B cell (primary cell): ENCODE measurements at places on chromosomes 11 and 22.

DNA sequence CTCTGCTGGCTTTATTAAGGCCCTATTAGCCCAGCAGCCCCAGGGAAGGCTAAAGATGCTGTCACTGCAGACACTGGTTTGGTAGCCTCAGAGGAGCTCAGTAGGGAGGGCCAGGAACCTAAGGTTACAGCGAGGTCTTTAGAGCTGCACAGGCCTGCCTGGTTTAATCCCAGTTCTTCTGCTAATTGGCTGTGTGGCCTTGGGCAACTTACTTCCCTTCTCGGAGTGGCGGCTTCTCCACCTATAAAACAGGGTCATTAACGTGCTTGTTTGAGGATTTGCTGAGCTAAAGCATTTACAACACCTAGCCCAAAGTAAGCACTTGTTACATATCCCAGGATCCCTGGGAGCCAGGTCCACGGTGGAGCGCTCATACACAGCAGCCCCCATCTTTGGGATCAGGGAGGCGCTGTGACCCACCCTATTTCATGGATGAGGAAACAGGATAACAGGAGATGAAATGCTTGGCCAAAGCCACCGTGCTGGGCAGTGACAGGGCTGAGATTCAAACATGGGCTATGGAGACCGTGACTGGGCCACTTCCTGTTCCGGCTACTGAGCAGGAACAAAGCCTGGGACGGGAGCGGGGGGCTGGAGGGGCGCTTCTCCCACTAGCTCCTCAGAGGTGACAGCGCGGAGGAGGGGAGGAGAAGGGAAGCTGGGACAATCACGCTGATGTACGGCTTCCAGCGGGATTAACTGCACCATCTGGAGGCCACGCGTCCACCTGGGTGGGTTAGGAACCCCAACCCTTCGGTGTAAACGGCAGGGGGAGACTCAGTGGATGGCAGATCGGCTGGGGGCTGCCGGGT is 61.5 kb downstream of the IGLL1 start:
- no peak for DNase-seq

GRCh38 chr22:19641254-19641982 is 72.9 kb upstream of the SEPTIN5 start:
- DNase-seq, result no peak

- DNase-seq, result no peak
Observed at GRCh38 chr22:44326491-44326885, 13.7 kb upstream of the SHISAL1 start.

DNA sequence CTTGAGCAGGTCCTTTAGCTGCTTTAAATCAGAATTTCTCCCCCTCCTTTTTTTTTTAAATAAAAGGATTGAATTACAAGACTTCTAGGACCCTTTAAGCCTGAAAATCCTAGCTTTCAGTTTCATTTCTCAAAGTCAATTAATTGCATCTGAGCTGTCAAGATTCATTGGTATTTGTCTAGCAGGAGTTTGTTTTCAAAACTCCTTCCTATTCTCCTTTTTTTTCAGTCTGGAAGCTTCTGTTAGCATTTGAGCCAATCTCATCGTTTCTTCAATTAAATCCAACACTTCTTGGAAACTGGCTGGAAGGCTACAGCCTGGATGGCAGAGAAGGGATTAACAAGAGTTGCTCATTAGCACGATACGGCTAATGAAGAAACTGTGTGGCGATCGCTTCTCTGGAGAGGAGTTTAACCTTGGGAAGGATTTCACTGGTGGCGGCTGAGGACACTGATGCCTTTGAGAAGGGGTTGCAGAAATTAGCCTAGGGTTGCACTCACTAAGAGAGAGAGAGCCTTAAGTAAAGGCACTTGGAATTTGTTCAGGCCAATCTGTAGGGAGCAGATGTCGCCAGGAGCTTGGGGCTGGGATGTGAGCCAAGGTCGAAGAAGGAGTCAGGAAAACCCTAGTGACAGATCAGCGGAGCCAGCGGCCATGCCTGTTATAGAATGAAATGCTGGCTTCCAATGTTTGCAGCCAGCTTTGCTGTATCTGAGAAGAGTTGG is 43.8 kb upstream of the API5 start:
- DNase-seq, result no peak
